Placental epithelial cell (primary cell): ENCODE measurements at places on chromosomes 2 and 18. TPM values are rescaled to one million over a fixed set of nuclear protein-coding genes. Genes with fewer than 3 reads are reported as not detected.

The RNF144A gene
- total RNA-seq = 6.4 and 13.0 TPM in 2 replicates

The REG1A gene
- not detected in 2 replicates for total RNA-seq

The SCG2 gene
- 0.33 and 3.1 TPM in 2 replicates for total RNA-seq

The ACTR3 gene
- 68.3 and 227 TPM in 2 replicates for total RNA-seq

The ABCB6 gene
- 16.1 and 38.0 TPM in 2 replicates for total RNA-seq

The LRRC30 gene
- not detected in 2 replicates for total RNA-seq

The MC2R gene
- not detected in 2 replicates for total RNA-seq

The RAB6D gene
- not detected in 2 replicates for total RNA-seq

The FIGN gene
- total RNA-seq = 5.1 and 11.1 TPM in 2 replicates

The NHEJ1 gene
- total RNA-seq = 21.9 and 23.6 TPM in 2 replicates

The SERPINB3 gene
- not detected in 2 replicates for total RNA-seq

The MOB1A gene
- total RNA-seq = 67.5 and 121 TPM in 2 replicates

The METAP1D gene
- 0.79 and 2.1 TPM in 2 replicates for total RNA-seq

The CTAGE1 gene
- 0.22 TPM in 1 of 2 replicates, not detected in the other for total RNA-seq

The SP5 gene
- not detected in 2 replicates for total RNA-seq

The CDH19 gene
- total RNA-seq = not detected in 2 replicates

The PROKR1 gene
- total RNA-seq = not detected in 2 replicates

The NAT8 gene
- total RNA-seq = not detected in 2 replicates

The DNAH7 gene
- total RNA-seq = 0.11 and 0.39 TPM in 2 replicates

The DUSP19 gene
- 0.79 and 0.87 TPM in 2 replicates for total RNA-seq
